BE2C (cell line): ENCODE measurements at places on chromosomes 2 and 18.

DNA sequence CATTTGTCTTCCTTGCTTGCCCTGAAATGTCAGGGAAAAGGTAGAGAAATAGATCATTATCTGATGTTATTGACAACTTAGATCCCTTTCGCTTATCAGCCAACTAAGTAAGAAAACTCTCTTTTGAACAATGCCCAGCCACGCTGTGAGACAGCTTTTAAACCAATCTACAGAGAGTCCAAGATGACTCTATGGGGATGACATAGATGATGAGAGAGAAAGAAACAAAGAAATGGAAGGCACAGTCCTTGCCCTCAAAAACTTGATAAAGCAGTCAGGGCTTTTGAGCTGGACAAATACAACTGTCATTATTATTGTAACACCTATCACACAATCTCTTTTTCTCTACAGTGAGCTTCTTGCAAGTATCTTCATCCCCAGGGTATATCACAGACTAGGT is 222.6 kb downstream of the SETBP1 start:
- no peak for DNase-seq

DNA sequence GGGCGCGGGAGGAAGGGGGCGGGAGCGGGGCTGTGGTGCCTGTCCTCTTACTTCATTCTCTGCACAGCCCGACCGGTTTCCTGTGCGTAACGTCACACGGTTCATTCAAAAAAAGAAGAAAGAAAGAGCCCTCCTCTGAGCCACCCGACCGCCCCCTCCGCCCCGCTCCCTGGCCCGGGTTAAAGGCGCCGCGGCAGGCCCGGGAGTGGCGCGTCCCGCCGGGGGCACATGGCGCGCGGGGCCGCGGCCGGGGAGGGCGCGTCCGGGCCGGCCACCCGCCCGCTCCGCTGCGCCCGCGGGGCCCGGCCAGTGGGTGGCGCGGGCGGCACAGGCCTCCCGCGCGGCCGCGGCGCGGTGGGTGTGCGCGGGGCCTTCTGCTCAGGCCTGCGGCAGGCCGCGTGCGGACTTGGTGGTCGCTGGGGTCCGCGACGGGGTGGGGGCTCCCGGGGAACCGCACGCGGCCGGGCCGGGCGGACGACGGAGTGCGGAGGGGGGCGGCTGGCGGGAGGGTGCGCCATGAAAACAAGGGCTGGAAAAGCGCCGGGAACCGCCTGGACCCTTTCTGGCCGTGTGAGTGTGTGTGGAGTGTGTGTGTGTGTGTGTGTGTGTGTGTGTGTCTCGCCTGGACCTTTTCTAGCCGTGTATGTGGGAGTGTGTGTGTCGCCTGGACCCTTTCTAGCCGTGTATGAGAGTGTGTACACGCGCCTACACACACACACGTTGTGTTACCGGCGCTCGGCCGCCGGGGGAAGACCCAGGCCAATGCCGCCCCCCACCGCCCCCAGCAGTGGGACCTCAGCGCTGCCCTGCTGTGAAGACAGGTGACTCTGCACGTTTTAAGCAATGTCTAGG is 780 bp upstream of the BCL2 start:
- peak; percentile 72 for DNase-seq

DNA sequence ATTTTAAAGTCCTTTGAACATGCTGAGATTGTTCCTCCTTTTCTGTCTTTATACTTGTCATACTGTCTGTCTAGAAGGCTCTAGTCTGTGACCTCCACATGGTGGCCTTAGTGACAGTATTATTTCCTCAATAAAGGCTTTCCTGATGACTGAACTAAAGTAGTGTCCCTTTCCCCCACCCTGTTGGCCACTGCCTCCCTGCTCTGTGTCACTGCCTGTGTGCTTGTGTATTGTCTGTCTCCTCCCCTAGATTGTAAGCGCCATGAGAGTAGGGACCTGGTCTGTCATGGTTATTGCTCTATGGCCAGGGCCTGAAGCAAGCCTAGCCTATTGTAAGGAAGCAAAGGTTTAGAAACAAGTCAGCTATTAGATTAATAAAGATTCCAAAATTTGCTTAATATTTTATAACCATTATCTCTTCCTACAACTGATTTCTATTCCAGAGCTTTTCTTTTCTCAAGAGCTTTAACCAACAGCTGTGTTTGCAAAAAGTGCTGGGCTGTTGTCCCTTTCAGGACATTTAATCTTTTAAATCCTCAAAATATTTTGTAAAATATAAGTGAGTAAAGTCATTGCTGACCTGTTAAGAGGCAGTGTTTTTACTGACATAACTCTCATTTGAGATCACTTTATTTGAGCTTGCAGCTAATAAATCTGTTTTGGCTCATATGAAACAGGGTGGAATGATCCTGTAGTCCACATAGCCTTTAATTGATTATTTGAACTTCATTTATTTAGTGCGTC is 35.5 kb downstream of the DIS3L2 start:
- DNase-seq: no peak

- no peak for DNase-seq
Observed at GRCh38 chr18:8701546-8702118, 3.7 kb upstream of the MTCL1 start.

DNA sequence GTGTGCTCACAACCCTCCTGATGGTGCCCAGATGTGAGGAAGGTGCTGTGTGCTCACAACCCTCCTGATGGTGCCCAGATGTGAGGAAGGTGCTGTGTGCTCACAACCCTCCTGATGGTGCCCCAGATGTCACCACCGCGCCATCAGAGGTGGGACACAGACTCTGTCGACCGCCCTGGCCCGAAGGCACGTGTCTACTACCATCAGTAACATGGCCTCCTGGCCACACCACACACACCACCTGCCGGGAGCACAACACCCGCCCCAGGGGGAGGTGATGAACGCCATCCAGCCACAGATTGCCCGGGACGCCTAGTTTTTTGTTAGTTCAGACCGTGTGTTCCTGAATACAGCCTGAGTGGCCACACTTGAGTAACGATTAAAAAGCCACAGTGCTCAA is 24.5 kb downstream of the HDAC4 start:
- peak; percentile 8 for DNase-seq

- DNase-seq: no peak
Observed at GRCh38 chr2:23497063-23497462, 112.1 kb downstream of the KLHL29 start.
